Stimulated activated CD8-positive, alpha-beta memory T cell treated with anti-CD3 and anti-CD28 coated beads, Interleukin-7, amount 100 ng/mL, for 24 hours (primary cell): ENCODE measurements at places on chromosomes 1 and 21.

GRCh38 chr1:156128308-156128653 is 13.8 kb downstream of the LMNA start:
- DNase-seq, result no peak

DNA sequence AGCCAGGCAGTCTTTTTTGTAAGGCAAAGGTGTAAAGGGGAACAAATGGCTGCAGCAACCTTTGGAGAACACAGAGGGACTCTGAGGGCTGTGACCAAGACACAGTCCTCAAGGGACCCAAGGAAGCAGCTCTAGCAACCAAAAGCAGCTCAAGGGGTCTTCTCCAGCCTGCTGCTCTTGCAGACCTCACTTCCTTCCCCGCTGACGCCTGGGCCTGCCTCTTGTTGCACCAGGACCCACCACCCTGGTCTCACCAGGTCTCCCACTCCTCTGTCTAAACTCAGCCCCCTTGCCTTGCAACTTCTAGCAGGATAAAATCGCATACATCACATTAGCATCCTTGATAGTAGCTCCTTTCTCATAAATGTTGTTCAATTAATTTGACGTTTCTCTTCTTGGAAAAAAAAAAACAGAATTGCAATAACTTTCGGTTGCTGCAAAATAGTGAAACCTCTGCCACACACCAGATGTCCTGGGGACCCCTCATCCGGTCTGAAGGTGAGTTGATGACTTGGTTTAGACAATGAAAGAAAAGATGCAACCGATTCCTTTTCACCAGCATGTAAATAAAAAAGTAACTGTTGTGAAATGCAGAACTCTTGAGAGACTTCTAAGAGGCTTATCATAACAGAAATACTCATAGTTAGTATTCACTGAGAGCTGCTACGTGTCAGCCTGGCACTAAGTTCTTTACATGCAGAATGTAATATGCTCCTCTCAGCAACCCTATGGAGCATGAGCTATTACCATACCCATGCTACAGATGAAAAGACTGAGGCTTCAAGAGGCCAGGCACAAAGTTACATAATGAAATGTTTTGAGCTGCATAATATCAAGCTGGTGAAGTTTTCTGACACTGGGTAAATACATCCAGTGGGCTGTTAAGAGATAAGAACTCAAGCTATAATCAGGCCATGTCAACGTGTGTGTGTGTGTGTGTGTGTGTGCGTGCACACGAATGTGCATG is 58.5 kb downstream of the UMODL1 start:
- no peak for DNase-seq

DNA sequence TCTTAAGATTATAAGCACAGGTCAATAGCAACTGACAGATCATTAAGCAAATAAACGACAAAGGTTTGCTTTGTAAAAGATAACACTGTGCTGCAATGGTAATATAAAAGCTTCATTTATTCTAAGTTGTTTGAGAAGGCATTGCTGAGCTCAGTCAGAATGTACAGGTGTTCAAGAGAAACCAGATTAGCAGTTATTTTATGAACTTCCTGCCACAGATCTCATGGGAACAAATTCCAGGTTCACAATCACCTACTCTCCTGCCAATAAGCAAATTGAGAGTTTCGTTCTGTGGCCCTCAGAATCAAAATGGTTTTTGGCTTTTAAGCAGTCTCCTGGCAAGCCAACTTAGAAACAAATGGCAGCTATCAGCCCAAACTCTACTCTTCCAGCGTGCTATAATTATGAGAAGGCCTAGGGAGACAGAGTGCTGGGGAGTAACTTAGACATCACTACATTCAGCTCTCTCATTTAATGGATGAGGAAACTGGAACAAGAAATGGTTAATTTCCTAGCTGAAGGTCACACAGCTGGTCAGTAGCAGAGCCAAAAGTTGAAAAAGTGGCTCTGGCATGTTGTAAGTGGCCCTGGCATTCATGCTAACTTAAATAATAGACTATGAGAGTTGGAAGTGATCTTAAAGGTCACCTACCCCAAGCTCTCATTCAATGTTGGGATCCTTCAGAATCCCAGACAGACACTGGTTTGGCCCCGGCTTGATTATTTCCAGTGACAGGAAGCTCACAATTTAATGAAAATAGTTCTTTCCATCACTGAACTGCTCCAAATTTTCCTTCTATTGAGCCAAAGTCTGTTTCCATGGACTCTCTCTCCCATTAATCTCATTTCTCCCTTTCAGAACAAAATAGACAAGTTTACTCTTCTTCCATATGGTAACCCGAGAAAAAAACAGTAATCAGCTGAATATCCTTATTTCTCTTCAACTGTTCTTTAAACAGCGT is 82.6 kb upstream of the EDEM3 start:
- no peak for DNase-seq

GRCh38 chr1:228944935-228945371 is 209.7 kb downstream of the RHOU start:
- DNase-seq, result no peak

GRCh38 chr1:1285611-1286311 is 5.5 kb downstream of the SCNN1D start:
- no peak for DNase-seq
